ENCODE measurements at places on chromosomes 5 and 9.

DNA sequence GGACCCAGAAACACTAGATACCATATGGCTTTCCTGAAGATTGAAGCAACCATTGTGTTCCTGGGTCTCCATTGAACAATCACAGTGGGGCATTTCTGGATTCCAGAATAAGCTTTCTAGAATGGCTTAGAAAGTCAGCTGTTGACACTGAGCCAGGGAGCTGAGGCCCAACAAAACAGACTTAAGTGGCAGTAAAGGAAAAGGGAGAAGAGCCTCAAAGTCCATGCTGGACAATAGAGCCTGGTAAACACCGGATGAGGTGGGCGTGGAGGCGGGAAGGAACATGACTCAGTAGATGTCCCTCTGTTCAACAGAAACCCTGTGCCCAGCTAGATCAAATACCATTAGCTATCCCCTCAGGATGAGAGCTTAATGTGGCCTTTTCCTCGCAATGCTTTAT lies 14.8 kb downstream of the SPARC start:
- no peak for DNase-seq

DNA sequence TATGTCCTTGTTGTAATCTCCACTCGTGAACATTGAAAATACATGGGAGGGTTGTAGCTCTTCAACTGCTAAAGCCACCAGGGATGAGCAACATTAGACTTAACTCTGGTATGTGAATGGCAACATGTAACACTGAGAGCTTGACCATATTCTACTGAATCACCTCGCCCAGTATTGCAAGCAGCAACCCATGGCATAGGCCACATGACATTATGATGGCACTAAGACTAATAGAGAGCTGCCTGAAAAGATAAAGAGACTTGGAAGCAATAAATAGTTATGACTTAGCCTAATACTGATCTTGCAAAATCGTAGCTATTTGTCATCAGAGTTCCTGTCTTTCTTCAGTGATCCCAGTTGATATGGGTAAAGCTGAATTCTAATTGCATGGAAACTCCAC lies 108.4 kb upstream of the NREP start:
- no peak for DNase-seq

GRCh38 chr5:52948418-52949076 lies 40.6 kb upstream of the ITGA2 start:
- peak; percentile 69 for DNase-seq

DNA sequence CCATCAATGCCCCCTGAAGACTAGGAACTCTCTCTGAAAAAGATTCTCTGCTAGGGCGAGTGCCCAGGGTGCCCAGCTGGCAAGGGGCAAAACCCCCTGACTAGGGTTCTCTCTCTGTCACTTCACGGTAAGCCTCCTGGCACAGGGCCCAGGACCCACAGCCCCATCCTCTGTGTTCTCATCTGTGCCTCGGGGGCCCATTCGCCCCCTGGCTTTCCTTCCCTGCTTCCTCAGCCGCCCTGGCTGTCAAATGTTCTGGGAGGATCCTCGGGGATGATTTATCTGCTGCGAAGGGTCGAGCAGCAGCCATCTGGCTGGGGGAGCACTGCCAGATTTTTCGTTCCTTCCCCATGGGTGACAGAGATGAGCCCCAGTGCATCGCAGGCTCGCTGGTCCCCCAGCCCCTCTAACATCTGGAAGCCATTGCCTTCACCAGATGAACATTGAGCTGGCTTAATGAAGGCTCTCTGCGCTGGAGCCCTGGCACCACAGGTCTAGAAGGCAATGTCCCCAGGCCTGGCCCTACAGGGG lies 24.2 kb downstream of the HMCN2 start:
- DNase-seq: no peak

GRCh38 chr5:65833780-65834179 lies 92.6 kb upstream of the ERBIN start:
- no peak for DNase-seq

- DNase-seq: peak; percentile 94
Measured at GRCh38 chr5:150599917-150600511, 40.4 kb upstream of the SYNPO start.

GRCh38 chr5:173298213-173298926 lies 29.8 kb downstream of the STC2 start:
- DNase-seq: no peak

DNA sequence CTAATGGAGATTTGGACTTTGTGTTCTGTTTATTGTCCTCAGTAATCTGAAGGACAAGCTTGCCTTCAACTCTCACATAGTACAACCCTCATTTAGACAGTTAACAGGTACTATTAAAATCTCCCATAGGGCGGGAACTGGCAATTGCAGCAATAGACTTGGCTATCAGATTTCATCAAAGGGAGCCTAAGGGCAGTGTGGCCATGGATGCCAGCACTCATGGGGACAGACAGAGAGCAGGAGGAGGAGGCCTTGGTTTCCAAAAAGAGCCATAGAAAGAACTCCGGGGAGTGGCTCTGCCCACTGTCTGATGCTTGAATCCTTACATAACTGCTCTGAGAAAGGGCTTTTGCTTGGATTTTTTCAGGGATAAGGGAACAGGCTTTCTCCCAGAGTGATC lies 6.8 kb downstream of the SLC36A1 start:
- no peak for DNase-seq

DNA sequence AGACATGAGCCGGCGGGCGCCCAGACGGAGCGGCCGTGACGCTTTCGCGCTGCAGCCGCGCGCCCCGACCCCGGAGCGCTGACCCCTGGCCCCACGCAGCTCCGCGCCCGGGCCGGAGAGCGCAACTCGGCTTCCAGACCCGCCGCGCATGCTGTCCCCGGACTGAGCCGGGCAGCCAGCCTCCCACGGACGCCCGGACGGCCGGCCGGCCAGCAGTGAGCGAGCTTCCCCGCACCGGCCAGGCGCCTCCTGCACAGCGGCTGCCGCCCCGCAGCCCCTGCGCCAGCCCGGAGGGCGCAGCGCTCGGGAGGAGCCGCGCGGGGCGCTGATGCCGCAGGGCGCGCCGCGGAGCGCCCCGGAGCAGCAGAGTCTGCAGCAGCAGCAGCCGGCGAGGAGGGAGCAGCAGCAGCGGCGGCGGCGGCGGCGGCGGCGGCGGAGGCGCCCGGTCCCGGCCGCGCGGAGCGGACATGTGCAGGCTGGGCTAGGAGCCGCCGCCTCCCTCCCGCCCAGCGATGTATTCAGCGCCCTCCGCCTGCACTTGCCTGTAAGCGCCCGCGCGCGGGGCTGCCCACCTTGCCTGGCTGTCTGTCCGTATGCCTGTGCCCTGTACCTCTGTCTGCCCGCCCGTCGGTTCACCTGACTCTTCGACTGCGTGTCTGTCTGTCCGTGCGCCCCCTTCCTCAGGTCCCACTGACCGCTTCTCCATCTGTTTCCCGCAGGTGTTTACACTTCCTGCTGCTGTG lies 412 bp downstream of the FGF18 start:
- DNase-seq: no peak

GRCh38 chr5:148583421-148583965 lies 70.8 kb downstream of the HTR4 start:
- DNase-seq: no peak

- no peak for DNase-seq
Measured at GRCh38 chr9:108185613-108186012, 670.2 kb downstream of the ACTL7B start.

GRCh38 chr5:161846746-161847145 lies 1.2 kb upstream of the GABRA1 start:
- no peak for DNase-seq

- DNase-seq: no peak
Measured at GRCh38 chr5:138064526-138064925, 19.3 kb upstream of the WNT8A start.

DNA sequence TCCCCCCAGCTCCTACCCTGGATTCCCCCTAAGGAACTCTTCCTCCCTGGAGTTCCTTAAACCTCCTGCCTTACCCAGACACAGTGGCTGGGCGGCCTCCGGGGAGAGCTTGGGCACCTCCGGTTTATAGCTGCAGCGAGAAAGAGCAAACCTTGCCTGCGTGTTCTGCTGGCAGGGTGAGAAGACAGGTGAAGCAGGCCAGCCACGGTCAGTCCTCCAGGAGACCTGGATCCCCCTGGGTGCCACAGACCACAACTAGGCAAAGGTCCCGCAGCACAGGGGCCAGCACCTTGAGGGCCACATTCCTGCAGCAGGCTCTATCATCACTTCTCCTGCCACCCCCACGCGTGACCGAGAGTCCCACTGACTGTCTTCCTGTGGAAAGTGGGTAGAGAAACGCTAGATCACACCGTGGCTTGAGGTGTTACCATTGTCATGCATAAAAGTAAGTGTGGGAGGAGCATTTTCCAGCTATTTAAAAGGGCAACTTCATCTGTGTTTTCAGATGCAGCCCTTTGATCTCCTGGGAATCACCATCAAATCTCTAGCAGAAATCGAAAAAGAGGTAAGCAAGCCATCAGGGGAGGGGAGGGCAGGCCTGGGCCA lies 130.2 kb upstream of the LMX1B start:
- DNase-seq: no peak

GRCh38 chr9:76882686-76883085 lies 23.2 kb downstream of the PRUNE2 start:
- no peak for DNase-seq

DNA sequence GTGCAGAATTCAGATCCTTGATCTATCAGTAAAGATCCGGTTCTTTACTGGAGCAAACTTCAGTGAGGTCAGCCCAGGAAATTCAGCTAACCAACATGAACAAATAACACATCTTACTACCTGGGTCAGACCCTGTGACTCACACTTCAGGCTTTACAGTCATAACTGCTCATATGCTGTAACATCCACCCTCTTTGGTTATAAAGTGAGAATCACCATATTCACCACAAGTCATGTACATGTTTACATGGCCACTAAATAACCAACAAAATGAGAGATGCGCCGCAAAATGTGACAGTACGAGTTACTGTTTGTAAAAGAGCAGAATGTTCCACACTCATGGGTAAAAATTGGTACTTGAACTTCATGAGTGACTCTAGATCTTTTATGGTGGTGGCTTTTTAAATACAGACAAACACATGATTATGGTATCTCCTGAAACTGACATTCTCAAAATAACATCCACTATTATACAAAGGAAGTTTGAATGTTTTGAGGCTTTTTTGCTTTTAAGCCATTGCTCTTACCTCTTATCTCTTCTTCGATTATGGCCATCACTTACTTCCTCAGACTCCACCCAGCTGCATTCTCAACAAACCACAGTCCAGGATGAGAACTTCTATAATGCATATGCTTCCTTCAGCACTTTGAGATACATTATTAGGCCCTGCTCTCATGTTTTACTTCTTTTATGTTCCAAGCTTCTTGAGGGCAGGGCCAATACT lies 516.6 kb downstream of the RAB3C start:
- no peak for DNase-seq

DNA sequence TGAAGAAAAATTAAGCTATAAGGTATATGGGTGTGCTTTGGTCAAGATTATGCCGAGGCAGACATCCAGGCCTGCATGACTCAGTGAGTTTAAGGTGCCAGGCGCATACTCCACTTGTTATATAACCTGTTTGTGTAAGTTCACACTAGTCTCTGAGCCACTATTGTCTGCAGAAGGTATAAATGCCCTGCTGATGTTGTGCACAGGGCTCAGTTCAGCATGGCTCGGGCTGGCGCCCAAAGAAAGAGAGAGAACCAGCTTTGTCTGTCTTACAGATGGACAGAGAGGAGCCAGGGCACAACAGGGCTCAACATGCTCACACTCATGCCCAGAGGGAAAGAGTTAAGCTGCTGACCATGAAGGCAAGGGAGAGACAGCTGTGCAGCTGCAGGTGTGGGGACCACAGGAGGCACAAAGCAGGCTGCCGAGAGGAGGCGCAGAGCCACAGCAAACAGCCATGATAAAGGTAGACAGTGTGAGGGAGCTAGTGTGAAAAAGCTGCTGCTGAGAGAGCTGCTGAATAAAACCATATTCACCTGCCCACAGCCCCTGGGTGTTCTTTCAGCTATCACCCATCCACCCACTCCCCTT lies 1587.6 kb upstream of the C9orf72 start:
- no peak for DNase-seq

GRCh38 chr9:85940275-85940831 lies 593 bp upstream of the NAA35 start:
- DNase-seq: no peak

DNA sequence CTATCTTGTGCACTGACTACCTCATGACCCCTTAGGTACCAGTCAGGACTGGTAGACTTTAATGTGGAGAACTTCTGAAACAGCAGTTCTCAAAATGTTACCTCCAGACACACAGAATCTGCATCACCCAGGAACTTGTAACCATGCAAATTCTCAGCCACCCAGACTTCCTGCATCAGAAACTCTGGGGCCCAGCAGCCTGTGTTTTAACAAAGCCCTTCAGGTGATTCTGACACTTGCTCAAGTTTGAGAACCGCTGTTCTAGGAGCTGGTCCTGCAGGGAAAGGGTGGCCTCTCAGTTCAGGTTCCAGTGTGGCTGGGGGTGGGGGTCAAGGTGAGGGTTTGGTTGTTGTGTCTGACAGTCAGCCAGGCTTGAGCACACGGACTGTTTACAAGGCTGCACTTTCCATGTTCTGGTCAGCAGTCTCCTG lies 28.4 kb downstream of the ZFP62 start:
- DNase-seq: no peak

DNA sequence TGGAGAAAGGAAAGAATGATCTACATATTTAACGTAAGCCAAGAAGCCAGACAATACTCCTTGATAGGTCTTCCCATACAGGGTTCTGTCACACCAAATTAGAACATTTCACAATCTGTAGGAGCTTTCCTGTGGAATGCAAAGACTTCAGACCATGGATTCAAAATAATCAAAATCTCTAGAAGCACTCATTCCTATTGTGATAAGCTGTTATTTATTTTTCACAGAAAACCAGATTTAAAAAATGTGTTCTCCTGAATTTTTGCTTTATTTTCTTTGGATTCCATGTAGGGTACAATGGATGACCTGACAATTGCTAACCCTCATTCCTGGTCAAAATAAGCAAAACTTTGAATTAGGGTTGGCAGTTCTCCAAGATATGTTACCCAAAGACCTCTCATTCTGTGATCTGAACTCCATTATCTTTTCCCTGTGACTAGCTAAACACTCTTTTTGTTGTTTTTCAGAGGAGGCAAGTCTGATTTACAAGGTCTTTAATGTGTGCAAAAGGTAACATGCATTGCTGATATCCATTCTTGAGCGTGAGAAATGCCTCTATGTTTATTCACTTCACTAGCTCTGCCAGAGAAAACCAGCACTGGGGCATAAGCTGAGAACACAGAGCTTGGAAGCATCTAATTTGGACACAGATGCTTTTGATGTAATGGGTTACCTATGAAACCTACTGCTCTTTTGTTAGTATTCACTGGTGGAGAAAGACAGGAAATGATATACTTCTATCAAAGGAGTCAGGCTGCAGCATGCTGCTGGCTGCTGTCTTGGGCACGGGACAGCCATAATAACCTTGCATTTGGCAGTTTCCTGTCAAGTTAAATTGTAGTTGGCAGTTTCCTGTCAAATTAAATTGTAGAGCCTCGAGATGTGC lies 31.4 kb downstream of the ACTBL2 start:
- no peak for DNase-seq

- no peak for DNase-seq
Measured at GRCh38 chr9:136946228-136947027, 1.4 kb downstream of the C8G start.

- no peak for DNase-seq
Measured at GRCh38 chr9:16202914-16203728, 650.3 kb downstream of the CCDC171 start.

- peak; percentile 79 for DNase-seq
Measured at GRCh38 chr9:14693251-14693861, at the start of gene ZDHHC21. Gene ZDHHC21, minus strand, starts transcription at chr9:14693432. Its CDS starts 19,092 bp downstream, at chr9:14674340.

- DNase-seq: no peak
Measured at GRCh38 chr9:132023419-132024180, 56.1 kb downstream of the MED27 start.

GRCh38 chr9:116420993-116421538 lies 266.0 kb upstream of the TRIM32 start:
- no peak for DNase-seq

- DNase-seq: no peak
Measured at GRCh38 chr5:143574236-143574635, 170.8 kb upstream of the NR3C1 start.
